ENCODE measurements at places on chromosomes 1 and 21.

DNA sequence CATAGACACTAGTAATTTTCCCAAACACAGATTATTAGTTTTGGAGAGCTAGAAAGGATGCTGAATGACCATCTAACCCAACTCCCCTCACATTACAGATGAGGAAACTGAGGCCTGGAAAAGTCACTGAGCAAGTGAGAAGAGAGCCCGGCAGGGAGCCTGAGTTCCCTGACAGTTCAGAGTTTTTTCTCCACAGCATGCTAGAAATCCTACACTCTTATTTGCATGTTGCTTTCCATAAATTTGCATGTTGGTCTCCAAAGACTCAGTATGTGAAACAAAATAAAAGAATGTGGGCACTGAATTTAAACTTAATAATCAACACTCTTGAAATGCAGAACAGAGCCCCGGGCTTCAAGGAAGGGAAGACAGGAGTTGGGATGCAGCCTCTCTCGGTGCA lies 132.3 kb downstream of the CCDC185 start:
- DNase-seq, result no peak

GRCh38 chr21:40057331-40057730 lies 190.1 kb downstream of the PCP4 start:
- no peak for DNase-seq

GRCh38 chr1:18201997-18202719 lies 94.6 kb downstream of the IGSF21 start:
- DNase-seq, result no peak

- DNase-seq, result peak; percentile 37
Measured at GRCh38 chr1:89939693-89940438, 55.0 kb upstream of the ZNF326 start.

GRCh38 chr1:184622136-184622823 lies 132.4 kb downstream of the EDEM3 start:
- DNase-seq, result peak; percentile 48

GRCh38 chr1:242761556-242761955 lies 237.1 kb upstream of the PLD5 start:
- DNase-seq, result no peak

DNA sequence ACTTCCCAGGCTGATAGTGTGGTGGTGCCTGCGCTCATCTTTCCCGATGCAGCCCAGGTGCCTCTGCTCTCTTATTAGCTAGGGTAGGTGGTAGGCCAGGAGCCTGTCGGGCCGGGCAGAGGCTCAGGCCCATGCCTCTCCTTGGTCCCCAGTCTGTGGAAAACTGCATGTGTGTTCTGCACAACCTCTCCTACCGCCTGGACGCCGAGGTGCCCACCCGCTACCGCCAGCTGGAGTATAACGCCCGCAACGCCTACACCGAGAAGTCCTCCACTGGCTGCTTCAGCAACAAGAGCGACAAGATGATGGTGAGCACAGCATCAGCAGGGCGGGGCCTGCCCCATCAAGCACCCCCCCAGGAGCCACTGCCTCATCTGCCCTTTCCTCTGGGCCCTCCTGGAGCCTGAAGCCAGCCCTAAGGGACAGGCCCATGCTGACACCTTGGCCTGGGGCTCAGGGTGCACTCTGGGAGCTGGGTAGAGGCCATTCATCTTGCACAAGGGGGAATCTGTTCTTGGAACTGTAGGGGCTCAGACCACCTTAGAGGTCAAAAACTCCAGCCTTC lies 38.6 kb downstream of the PKP1 start:
- DNase-seq, result no peak

- DNase-seq, result no peak
Measured at GRCh38 chr1:68028566-68028965, 21.9 kb downstream of the DIRAS3 start.

GRCh38 chr1:178417858-178418257 lies 78.9 kb downstream of the CLEC20A start:
- DNase-seq, result no peak

DNA sequence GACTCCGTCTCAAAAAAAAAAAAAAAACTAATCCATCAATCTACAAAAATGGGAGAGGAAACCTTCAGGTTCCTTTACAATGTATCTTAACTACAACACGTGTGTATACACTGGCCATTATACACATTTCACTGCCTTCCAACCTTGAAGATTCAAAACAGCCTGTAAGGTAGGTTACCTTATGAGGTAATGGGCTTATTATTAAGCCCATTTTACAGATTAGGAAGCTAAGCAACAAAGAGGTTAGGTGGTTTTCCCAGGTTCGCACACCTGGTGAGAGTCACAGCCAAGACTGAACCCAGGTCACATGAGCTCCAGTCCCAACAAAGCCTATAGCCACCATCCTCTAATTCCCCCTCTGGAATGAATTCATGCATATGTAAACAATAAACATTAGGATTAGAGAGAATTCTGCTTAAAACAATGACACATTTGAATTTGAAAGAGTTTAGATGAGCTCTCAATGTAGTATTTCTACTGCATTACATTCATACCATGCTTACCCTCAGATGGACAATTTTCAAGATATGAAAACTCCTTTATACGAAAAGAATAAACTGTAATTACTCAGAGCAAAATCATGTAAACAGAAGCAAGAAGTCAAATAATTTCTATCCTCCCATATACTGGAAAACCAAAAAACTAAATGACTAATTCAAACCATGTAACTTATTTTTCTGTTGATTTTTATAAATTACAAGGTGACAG lies 54.8 kb downstream of the EIF4G3 start:
- DNase-seq, result no peak

DNA sequence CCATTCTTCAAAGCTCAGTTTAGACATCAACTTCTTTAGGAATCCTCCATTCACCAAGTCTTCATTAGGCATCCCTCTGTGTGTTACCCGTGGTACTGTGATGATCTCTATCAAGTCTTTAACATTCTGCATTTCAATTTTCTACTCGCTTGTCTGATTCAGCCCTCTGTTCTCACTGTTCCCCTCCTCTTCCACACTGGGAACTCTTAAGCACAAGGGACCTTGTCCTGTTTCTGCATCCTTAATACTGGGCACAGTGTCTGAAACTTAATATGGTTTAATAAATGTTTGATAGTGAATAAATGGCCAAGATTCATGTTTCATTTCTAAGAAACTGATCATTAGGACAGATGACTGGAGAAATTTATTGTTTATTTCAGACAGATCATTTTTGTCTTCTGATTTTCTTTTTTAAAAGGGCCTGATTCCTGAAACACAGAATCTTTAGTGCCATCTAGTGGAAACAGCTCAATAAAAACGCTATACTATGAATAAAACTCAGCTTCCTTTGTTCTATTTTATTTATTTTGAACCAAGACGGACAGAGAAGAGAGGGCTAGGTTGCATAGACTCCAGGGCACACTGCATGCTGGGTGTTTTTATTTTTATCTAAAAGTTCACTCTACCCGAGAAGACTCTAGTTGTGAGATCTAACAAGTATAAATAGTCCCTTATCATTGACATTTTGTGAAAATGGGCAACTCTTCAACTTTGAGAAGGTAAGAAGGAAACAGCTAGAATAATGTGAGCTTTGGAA lies 7.0 kb upstream of the TRIM45 start:
- DNase-seq, result no peak

DNA sequence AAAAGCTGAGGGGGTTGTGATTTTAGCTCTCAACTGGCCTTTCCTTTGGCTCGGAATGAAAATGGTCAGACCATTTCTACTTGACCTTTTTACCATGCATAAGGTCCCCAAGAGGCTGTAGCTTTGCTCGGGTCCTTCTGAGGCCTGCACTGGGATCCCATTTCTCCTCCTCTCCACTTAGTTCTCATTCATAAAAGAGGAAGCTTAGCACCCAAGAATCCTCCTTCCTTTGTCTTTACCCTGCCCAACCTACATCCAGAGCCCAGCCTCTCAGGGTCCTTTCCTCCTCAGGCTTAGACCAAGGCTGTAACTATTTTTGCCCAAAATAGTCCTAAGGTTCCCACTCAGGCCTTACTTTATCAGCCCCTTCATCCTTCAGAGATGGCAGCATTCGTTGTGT lies 6.0 kb upstream of the SLC27A3 start:
- no peak for DNase-seq

GRCh38 chr1:163959622-163960021 lies 599.4 kb upstream of the PBX1 start:
- DNase-seq, result no peak

GRCh38 chr21:26405735-26406361 lies 167.2 kb downstream of the CYYR1 start:
- peak; percentile 7 for DNase-seq

Measured in thyroid gland (tissue), 4 donors.